ENCODE measurements at places on chromosomes 16 and 17.

DNA sequence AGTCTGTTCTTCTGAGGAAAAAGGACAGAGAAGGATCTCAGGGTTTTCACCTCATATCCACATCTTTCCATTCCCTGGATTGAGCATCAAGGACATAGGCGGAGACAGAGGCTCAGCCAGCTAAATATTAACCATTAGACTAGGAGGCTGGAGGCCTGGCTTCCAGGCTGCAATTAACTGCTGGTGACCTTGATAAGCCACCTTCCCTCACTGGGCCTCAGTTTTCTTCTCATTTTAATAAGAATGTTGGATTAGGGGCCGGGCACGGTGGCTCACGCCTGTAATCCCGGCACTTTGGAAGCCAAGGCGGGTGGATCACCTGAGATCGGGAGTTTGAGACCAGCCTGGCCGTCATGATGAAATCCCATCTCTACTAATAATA, 25.6 kb upstream of the CNOT1 start:
- DNase-seq = no peak

DNA sequence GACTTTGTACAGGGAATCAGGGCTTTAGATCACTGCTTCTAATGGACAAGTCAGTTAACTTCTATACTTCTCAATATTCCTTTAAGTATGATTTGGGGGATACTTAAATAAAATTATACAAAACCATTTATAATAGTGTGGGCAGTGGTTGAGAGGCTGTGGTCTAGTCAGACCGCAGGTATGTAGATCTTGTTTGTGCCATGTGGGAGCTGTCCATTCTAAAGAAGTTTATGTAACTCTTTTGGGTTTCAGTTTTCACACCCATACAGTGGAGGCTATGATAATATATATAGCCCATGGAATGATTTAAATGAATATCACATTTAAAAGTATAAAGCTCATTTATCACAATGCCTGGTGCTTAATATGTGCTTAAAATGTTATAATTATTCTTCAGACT, 654.3 kb upstream of the KIF2B start:
- no peak for DNase-seq

DNA sequence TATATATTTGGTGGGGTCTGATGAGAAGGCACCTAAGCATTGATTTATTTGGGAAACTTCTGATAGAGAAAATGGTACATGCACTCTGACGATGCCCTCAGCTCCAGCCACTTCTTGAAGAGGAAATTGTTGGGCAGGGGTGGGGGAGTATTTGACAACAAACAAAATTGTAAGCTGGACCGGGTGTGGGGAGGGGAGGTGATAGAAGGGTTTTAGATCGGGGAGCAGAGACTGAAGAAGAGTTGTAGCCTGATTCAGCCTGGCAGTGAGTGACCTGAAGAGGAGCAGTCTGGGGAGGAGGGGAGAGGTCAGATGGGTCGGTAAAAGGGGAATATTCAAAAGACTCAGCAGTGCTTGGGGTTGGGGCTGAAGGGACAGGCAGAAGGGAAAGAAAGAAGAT, 2284.7 kb downstream of the TP53TG3F start:
- DNase-seq = no peak

- no peak for DNase-seq
Measured at GRCh38 chr17:28404812-28405570, 1.0 kb downstream of the SLC46A1 start.

GRCh38 chr16:582218-582613, 7.7 kb upstream of the RAB40C start:
- no peak for DNase-seq

DNA sequence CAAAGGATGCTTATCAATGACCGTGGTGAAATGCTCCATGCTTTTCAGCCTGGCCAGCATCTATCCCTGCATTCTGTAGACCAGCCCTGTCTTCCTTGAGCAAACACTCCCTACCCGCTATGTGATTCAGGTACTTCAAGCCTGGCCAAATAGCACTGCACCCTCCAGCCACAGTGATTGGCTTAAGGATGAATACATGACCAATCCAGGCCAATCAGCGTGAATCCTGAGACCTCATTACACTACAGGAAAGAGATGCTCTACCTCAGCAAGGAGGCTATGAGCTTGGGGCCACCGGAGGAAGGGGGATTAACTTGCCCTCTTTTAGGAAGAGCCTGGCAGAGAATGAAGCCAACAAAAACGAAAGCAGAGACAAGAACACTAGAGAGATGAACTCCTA, 162.5 kb downstream of the ZNF423 start:
- no peak for DNase-seq

DNA sequence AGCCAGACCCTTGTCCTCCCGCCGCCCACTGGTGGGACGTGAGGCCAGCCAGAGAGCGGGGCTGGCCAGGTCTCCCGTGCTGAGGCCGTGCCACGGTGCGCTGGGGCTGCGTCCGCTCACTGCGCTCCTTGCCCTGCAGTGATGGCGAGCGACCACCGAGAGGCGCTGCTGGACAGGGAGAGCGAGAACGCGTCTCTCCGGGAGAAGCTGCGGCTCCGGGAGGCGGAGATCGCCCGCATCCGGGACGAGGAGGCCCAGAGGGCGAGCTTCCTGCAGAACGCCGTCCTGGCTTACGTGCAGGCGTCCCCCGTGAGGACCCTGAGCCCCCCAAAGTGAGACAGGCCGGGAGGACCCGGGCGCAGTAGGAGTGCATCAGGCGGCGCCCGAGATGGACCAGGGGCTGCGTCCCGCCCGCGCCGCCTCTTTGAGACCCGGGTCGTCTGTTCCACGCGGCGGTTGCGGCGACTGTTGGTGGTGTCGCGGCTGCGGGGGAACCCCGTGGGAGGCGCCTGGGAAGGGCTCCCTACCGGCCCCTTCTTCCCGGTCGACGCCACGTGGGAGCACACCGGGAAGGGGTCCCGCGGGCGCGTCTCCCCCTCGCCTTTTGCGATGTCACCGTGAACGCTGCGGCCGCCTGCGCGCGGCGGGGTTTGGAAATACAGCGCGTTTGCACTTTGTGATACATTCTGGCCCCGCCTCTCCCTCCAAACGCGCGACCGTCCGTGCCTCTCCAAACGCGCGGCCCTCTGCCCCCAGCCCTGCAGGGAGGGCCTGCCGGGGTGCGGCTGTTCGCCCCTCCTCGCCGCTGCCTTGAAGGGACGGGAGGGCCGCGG, 792 bp upstream of the RAC3 start:
- peak; percentile 82 for DNase-seq

GRCh38 chr16:67210069-67210937, 11.4 kb downstream of the ELMO3 start:
- DNase-seq = no peak

GRCh38 chr17:73612031-73612472, 32.2 kb downstream of the SDK2 start:
- DNase-seq = no peak

DNA sequence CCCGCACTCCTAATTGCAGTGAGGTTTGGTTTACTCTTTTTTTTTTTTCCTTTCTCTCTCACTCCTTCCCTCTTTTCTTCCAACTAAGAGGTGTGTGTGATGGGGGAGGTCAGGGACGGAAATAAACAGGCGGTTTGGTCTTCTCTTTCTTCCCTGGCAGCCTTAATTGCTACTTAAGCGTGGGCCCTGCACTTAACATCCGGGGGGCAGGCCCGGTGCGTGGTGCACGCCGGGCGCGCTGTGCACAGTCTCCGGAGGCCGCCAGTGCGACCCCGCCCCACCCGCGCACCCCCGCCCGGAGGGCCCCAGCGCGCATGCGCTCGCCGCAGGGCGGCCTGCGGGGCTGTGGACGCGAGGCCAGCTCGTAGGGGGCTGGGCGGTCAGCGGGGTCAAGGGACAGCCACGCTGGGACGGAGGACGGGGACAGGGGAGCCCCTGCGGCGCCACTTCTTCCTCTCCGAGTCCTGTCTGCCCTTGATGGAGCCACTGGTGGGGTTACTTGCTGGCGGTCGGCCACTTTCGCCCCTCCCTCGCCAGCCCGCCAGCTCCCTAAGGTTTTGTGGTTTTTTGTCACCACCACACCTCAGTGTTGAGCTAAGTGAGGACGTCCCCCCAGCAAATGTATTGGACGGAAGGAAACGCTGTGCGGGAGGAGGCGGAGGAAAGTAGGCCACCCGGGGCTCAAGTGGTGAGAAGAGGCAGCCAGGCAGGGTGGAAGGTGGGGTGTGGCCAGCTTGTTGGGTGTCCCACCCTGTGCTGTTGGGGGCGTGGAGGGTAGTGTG, 120.9 kb downstream of the MRM1 start:
- DNase-seq = no peak

DNA sequence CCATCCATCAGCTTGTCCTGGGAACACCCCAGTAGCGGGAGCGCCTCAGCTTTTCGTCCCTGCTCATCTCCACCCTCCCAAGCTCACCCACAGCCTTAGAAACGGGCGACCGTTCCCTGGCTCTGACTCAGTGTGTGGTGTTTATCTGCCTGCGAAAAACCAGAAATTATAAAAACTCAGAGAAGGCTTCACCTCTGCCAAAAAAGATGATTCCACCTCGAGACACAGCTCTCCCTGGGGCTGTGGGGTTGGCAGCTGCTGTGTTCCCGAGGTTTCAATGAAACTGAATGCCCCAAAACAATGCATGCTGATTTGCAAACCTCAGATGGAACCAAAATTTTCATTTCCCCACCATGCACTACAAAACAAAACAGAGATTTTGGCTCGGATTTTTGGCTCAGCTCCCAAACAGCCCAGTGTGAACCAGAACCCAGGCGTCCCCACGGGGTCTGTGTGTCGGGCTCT, 62.4 kb upstream of the MED9 start:
- no peak for DNase-seq

DNA sequence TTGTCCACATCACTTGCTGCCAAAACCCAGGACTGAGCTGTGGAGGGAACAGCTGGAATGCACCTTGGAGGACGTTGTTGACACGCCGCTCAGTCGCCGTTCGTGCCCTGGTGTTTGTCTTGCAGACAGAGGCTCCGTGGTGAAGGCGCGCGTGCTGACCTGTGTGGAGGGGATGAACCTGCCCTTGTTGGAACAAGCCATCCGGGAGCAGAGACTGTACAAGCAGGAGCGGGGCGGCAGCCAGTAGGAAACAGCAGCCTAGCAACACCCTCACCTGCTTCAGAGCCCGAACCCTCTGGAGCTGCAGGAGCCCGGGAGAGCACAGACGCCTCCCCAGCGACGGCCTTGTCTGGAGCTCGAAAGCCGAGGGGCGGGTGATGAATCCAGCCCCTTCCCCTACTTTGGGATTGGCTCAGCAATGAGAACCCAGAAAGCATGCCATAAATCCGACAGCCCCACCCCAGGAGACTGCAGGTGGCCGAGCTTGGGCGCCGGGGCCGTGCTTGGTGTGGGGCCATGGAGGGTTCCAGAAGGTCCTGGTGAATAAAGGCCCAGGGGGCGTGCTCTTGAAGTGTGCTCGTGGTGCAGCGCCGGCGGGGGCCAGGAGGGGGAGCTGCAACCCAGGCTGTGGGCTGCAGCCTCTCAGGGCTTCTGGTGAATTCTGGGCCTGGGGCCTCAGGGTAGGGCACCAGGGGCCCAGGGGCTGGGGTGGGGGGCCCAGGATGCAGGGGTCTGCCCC, 470 bp upstream of the CDK3 start:
- DNase-seq = peak; percentile 60

- DNase-seq = no peak
Measured at GRCh38 chr17:72025113-72025512, 95.7 kb upstream of the SOX9 start.

GRCh38 chr17:64273006-64273405, 9.9 kb upstream of the TEX2 start:
- no peak for DNase-seq

- DNase-seq = no peak
Measured at GRCh38 chr16:30692396-30693064, 6.4 kb upstream of the SRCAP start.

- DNase-seq = no peak
Measured at GRCh38 chr16:15492091-15492740, 57.8 kb downstream of the BMERB1 start.

GRCh38 chr17:38873640-38874380, 4.0 kb downstream of the LASP1 start:
- DNase-seq = no peak

GRCh38 chr17:50283246-50283645, 9.0 kb downstream of the TMEM92 start:
- no peak for DNase-seq

- DNase-seq = no peak
Measured at GRCh38 chr16:49497466-49497865, 123.9 kb downstream of the C16orf78 start.

- DNase-seq = no peak
Measured at GRCh38 chr17:4033751-4034251, 69.6 kb upstream of the ATP2A3 start.

- DNase-seq = no peak
Measured at GRCh38 chr17:795721-796120, 13.6 kb downstream of the MRM3 start.

GRCh38 chr16:69087161-69087581, 18.3 kb upstream of the HAS3 start:
- DNase-seq = peak; percentile 31

- DNase-seq = peak; percentile 14
Measured at GRCh38 chr16:81514041-81514559, 69.5 kb downstream of the CMIP start.

DNA sequence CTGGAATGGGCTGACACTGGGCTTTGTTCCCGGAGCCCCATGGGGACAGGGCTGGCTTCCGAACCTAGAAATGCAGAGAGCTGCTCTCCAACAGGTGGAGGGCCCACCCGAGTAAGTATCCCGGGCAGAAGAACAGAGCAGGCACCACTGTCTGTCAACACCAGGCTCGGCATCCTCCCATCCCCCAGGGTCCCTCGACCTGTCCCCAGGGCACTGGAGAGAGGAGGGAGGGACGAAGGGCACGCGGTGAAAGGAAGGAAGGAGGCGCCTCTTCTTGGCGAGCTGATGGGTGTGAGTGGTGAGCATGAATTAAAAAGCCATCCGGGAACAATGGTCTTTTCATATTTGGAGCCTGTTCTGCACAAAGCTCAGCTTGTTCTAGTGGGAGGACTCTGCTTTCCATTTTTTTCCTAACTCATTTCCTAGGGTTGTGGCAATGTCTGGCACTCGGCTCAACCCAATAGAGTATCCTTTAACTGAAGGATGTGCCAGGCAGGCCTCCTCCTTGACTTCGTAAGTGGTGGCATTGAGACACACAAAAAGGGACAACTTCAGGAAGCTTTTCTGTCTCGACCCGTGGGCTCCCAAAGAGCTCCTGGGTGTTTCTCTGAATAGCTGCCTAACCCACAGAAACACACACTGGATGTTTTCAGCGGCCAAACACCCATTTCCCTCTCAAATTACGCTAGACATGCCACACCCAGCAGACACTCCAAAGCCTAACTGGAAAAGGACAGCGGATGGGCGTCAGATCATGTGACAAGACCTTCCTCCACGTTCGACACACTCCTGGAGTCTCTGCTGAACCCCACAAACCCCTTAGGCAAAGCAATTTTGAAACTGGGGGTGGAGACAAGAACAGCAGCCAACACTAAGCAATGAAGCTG, 47.7 kb downstream of the ZFHX3 start:
- no peak for DNase-seq

- DNase-seq = no peak
Measured at GRCh38 chr17:64502809-64503208, 3.3 kb downstream of the DDX5 start.

- DNase-seq = no peak
Measured at GRCh38 chr16:80166082-80166481, 374.7 kb upstream of the DYNLRB2 start.

GRCh38 chr16:48203974-48204824, 39.9 kb upstream of the LONP2 start:
- DNase-seq = no peak

All from GDM1 (cell line).